ENCODE measurements at places on chromosomes 12 and 14. TPM values are rescaled to one million over a fixed set of nuclear protein-coding genes. Genes with fewer than 3 reads are reported as not detected.

The LRRIQ1 gene
- total RNA-seq: under 0.01 TPM

The LGR5 gene
- not detected for total RNA-seq

The DNAH10 gene
- not detected for total RNA-seq

The KCNC2 gene
- not detected for total RNA-seq

The SPTSSA gene
- total RNA-seq: 16.5 TPM

The MEG3 gene
- 4.8 TPM for total RNA-seq

The OTOGL gene
- total RNA-seq: 0.44 TPM
